ENCODE measurements at places on chromosomes 6 and 20. TPM values are rescaled to one million over a fixed set of nuclear protein-coding genes. Genes with fewer than 3 reads are reported as not detected.
A peak's percentile ranks its signal among the peaks of the same experiment; 100 is the strongest.

GRCh38 chr6:26328265-26328844 is 36.6 kb upstream of the BTN3A2 start:
- no peak for DNase-seq

APOBEC2 gene
- not detected for total RNA-seq

DNA sequence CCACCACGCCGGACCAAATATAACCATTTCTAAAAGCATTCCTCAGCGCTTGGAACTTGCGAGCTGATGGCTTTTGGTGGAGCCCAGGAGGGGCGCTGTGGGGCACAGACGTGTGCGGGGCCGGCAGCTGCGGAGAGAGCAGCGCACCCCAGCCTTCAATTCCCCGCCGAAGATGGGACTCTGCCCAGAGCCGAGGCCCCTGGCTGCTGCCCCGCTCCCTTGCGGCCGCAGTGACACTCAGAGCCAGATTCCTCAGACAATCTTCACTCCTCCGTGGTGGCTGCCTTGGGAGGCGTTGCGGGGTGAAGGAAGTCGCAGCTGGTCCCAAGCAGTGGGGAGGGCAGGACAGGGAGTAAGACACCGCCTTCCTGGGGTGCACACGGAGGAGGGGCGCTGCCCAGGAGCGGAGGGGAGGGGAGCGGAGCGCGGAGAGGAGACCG is 87.7 kb downstream of the TMEM242 start:
- peak; percentile 34 for DNase-seq

GRCh38 chr6:99369533-99369932 is 20.1 kb upstream of the FAXC start:
- DNase-seq, result no peak

- no peak for DNase-seq
These were observed 121.6 kb downstream of the ISM1 start for GRCh38 chr20:13342469-13343242.

GRCh38 chr20:23159256-23159946 is 73.3 kb upstream of the CD93 start:
- no peak for DNase-seq

DNA sequence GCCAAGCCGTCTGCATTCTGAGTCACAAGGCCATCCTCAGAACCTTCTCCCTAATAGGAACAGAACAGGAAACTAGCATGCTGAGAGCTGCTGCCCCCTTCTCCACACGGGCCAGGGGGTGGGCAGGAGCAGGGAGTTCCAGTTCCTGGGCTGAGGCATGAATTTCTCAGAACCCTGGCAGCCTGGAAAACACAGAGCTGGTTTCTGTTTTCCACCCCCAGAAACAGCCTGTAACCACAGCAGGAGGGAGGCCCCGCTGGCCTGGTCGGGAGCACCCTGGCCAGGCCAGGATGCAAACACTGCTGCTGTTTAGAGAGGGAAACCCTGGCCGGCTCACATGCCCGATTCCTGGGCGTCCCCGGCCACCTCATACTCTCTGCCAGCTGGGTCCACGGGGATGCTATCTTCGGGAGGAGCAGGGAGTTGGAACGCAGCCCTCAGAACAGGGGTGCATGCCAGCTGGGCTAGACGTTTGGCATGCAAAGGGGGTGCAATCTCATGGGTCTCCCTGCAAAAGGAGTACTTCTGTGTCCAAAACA is 130.1 kb downstream of the NFATC2 start:
- peak; percentile 35 for DNase-seq

BNIP5 gene
- total RNA-seq, result not detected

GRCh38 chr6:13101409-13101808 is 226.9 kb downstream of the TBC1D7 start:
- no peak for DNase-seq

GLP1R gene
- total RNA-seq, result not detected

DNA sequence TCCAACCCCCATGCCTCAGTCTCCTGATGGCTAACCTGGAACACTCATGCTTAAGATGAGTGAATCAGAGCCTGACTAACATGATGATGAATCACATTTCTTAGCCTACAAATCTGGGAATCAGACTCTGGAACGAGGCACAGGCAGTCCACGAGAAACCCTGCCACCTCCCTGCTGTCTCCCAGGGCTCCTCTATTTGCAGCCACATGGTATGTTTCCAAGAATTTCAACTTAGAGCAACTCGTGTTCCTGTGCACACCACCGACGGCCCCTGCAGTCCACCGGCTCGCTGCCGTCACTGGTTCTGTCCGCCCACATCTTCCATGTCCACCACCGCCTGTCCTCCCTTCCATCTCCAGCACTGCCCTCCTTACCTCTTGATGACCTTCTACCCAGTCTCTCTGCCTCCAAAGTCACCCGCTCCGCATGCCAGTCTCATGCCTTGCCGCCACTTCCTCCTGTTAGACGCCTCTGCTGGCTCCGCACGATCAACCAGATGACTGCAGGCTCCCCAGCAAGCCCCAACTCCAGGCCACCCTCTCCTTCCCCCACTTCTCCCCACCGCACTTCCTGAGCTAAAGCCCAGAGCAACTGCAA is 87.6 kb downstream of the AGPAT4 start:
- peak; percentile 96 for DNase-seq

- no peak for DNase-seq
These were observed 349.2 kb upstream of the RNF217 start for GRCh38 chr6:124613031-124613430.

DNA sequence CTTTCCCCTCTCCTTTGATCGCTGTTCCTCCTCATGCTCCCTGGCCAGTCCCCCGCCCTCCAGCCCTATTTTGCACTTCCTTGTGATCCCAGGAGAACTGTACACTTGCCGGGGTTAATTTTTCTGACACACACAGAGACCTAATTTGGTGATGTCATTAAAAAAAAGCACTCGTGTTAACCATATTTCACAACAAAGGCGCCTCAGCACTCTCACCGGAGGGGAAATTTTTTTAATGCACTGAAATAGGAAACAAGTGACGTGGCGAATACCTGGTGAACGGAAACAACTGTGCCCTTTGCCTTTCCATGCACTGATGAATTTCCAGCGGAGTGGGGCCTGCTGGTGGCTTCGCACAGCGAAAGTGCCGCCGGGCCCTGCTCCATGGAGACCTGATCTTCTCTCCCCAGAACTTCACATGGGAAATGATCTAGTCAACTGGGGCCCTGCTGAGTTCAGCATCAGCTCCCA is 53.9 kb upstream of the TAGAP start:
- no peak for DNase-seq

RRAGD gene
- 3.8 TPM for total RNA-seq

DNA sequence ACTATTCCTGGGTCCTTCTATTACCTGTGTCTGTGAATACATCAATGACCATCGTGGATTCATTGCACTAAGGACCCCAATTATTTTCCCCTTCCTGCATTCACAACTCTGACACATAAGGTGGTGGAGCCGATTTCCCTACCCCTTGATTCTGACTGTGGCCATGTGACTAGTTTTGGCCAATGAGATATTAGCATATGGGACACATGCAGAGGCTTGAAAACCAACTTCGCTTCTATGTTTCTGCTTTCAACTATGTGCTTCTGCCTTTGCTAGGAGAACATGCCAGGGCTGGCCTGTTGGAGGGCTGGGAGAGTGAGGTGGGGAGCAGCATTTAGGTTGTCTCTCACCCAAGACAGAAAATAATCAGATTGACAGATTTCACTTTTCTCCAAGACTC is 483.1 kb upstream of the JAG1 start:
- DNase-seq, result no peak

DNA sequence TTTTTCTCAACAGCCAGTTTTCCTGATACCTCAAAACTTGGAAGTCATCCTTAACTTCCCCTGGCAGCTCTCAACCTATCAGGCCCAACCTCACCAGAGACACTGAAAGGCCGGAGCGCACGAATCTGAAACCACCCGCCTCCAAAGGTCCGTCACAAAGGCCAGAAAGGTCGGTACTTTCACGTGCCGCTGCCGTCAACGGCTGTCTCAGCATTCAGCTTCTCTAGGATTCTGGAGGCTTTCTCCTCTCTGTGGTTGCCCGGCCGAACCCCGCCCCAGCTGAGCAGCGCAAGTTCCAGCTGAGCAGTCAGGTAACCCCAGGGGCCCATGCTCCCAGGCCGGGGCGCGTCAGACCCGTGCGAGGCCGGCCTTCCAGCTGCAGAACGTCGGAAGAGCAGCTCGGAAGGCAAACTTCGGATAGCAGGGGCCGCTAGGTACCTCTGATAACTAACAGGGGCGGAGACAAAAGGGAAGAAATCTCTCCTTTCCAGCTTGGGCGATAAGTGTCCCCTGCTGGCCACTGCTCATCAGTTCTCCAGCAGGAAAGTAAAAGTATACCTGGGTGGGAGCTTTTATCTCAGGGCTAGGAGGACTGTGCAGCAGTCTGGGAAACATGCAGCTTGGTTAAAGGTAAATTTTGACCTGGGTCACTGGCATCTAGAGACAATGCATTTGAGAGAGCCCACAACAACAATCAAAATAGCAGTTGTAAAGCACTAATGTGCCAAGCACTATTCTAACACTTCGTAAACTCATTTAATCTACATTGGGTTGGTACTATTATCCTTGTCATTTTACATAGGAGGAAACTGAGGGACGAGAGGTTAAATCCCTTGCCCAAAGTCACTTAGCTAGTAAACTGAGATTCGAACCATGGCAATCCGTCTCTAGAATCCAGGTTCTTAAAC is 16.1 kb downstream of the ZSCAN12 start:
- peak; percentile 76 for DNase-seq

OR2H1 gene
- total RNA-seq, result not detected

DNA sequence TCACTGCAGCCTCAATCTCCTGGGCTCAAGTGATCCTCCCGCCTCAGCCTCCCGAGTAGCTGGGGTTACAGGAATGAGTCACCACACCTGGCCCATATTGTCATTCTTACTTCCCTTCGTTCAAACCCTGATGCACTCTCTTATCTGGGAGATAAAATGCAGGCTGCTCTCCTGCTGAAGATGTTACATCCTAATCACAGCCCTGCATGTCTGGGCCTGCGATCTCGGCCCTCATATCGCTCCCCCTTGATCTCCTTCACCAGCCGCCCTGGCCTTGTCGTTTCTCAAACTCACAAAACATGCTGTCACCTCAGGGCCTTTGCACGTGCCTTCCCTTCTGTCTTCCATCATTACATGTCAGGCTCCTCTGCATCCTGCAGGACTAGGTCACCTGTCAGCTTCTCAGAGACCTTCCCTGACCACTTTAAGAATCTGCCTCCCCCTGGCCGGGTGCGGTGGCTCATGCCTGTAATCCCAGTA is 8.8 kb upstream of the C20orf203 start:
- no peak for DNase-seq

HLA-G gene
- 0.89 TPM for total RNA-seq

GRCh38 chr20:3651204-3651962 is 11.8 kb downstream of the GFRA4 start:
- no peak for DNase-seq

DNA sequence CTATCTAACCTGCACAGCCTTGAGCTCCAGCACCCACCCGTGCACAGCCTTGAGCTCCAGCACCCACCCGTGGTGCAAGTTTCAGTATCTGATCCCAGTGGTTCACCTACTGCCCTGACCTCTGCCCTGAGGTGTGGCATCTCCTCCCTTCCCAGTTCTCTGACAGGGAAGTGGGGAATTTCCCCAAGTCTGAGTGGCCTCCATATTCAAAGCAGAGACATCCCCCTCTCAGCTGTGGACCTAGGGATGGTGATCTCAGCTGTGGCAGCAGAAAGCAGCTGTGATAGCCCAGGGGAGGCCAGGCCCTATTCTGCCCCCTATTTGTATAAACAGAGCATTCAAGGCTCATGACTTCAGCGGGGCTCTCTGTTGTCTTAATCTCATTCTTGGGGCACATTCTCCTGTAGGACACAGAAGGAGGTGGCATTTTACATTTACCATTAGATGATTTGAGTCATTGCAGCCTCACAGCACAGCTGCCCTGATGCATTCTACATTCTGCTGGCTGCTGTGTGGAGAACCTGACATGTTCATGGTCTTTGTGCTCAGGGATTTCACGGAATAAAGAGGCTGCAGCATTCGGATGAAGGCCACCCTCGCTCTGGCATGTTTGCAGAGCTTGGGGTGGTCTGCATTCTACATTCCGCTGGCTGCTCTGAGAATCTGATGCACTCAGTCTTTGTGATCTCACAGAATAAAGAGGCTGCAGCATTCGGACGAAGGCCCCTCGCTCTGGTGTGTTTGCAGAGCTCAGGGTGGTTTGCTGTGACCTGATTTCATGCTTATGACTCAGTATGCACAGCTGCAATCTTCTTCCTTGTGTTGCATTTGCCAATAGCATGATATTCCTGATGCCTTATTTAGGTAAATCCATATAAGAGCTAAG is 16.9 kb downstream of the GPR31 start:
- no peak for DNase-seq

GRCh38 chr6:43097098-43097489 is 21.0 kb downstream of the PTK7 start:
- no peak for DNase-seq

DNA sequence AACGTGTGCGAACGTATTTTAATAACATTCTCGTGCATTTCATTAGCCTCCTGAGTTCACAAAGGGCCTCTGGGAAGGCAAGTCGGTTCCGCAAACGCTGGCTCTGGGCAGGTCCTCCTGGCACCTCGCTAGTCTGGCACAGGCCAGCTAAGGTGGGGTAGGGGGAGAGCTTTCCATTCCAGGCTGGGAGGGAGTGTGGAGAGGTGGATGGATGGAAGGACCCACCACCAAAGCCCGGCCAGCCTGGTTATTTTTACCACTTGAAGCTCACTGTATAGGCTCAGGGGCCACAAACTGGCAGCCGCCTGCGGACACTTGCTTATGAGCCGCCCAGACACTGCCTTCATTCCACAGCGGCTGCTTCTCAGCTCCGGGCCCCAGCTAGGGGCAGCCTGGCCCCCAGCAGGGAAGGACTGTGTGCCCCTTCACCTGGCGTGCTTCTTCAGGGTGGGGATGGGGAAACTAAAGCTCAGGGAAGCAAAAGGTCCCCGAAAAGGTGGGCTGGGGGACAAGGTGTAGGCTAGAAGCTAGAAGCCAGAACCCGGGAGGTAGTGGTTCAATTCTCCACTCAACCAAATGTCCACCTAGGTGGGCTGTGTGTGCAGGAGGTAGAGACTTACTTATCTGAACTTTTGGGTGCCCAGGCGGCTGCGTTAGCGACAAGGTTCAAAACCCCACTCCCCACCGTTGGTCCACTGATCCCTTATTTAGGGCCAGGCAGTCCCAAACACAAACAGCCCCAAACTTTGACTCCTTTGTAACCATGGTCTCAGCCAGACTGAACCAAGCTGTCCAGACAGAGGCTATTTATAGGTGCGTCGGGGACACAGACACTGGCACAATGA is 1.7 kb downstream of the PMEPA1 start:
- DNase-seq, result peak; percentile 30

DNA sequence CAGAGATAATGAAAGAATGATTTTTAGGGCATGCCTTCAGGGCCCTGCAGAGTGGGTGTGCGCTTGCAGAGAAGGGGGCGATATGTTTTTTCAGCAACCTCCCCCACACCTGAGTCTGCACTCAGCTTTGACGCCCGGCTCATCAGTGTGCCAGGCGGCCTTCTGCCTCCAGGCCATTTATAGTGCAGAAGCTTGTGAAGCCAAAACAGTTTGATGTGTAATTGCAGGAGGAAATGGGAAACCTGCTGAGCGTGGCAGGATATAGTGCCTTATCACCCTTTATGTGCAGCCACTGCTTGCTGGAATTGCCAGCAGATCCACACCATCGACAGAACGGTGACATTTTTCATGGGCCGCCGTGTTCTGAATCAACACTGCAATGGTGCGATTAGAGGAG is 178.2 kb downstream of the CDH4 start:
- DNase-seq, result no peak

TGM3 gene
- total RNA-seq, result not detected

C6orf141 gene
- total RNA-seq, result 0.55 TPM

Measured in astrocyte (in vitro differentiated cells and primary cell).